Fibroblast of pulmonary artery (primary cell): ENCODE measurements at places on chromosomes 7 and 10.

GRCh38 chr10:119149157-119149556 lies 16.4 kb downstream of the SFXN4 start:
- DNase-seq: no peak

DNA sequence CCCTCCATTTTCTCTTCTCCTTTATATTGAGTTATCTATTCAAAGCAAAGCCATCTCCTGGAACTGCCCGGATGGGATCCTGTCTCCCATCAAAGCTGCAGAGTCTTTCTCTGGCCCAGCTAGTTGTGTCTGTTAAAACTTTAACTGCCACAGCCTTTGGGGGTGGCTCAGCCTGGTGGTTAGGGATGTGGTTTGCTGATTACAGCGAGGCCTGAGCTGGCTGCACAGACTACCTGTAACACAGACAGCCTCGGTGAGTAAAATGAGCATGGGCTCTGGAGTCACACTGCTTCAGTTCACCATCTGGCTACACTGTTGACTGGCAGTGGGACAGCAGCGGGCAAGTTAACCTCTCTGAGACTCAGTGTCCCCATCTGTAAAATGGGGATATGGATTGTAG lies 18.4 kb upstream of the HABP2 start:
- DNase-seq: no peak

DNA sequence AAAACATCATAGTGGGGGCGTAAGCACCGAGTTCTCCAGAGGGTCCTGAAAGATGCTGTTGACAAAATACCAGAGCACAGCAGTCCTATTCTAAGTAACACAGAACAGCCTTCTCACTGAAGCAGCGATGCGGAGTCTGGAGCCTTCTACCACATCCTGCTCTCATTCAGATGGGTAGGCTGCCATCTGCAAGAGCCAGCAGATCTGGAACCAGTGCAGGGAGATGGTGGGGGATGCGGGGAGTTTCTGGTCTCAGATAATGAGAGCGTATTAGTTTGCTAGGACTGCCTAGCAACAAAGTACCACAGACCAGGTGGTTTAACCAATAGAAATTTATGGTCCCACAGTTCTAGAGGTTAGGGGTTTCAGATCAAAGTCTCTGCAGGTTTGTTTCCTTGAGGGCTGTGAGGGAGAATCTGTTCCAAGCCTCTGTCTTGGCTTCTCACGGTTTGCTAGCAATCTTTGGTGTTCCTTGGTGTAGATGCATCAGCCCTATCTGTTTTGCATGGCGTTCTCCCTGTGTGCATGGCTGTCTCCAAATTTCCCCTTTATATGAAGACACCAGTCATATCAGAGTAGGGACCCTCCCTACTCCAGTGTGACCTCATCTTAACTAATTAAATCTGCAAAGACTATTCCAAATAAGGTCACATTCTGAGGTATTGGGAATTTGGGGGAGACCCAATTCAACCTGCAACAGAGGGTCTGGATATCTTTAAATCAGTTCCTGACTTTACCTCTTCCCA lies 52.0 kb upstream of the STEAP1B start:
- DNase-seq: no peak

GRCh38 chr7:143259765-143260164 lies 3.5 kb upstream of the GSTK1 start:
- no peak for DNase-seq

GRCh38 chr10:72692994-72693781 lies 1.2 kb downstream of the MCU start:
- DNase-seq: peak; percentile 39

- DNase-seq: peak; percentile 88
Observed at GRCh38 chr10:89086801-89087521, 96.4 kb downstream of the FAS start.

GRCh38 chr10:22148961-22149360 lies 68.9 kb downstream of the EBLN1 start:
- DNase-seq: peak; percentile 64

DNA sequence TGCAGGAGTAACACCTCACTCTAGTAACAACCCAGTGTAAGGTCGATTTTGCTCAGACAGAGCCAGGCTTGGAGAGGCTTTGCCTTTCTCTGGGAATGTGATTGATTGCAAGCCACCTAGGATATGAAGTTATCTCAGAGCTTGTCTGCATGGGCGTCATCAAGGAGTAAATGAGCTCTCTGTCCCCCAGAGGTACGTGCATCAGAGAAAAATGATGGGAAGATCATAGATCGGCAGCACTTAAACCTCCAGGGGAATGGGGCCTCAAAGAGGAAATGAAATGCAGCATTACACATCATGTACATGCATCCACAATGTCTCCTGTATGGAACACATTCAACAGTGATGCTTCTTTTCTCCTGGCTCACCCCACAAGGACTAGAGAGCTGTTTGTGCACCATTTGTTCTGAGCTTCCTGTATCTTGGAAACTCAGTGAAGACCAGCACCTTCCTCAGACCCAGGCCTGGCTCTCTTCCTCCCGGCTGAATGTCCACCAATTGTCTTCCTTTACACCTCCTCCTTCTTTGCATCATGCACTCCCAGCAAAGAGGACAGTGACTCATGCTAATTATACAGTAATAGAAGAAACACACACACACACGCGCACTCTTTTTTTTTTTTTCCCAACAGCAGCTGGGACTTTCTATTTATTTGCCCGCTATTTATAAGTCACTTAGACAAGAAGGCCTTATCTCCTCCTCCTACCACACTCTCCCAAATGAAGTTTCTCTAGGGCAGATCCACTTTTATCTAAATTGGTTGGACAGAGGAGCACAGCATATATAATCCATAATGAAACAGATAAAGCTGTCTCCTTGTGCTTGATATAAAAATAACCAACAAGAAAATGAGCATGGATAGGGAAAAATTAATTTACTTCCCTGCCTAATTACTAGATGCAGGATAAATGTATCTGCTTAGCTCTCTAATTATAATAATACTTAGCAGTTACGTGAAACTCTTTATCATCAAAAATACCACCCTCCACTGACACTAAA lies 990.7 kb downstream of the CCSER2 start:
- DNase-seq: no peak

GRCh38 chr10:68095153-68095552 lies 14.1 kb upstream of the MYPN start:
- peak; percentile 42 for DNase-seq

- DNase-seq: no peak
Observed at GRCh38 chr7:36607721-36608095, 116.6 kb downstream of the AOAH start.

DNA sequence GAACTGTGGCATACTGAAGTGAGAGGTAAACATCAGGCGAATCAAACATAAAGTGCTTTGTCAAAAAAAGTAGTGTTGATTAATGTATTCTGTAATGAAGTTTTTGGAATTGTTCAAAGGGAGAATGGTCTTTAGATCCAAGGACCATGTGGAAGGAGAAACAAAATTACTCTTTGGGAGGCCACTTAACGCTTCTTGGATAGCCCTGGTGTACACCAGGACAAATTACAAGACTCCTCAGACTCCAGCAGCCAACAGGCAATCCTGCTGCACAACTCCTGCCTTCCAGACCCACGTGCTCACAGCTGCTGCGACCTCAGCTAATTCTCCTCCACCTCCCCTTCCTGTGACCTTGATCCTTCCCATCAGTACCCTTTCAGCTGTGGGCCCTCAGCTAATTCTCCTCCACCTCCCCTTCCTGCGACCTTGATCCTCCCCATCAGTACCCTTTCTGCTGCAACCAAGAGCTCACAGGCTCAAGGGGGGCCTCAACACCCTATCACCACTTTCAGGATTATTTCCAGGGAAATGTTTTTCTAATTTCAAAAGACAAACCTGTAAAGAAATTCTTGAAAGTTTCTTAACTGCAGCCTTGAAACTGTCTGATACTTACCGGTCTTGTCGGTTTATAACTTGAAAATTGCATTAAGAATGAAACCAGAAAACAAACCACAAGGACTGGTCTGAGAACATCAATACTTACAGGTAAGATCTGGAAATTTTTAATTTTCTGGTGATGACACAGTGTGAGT lies 29.7 kb upstream of the DDC start:
- DNase-seq: no peak
